Globus pallidus (tissue), 1 donor: ENCODE measurements at places on chromosomes 1 and 21.

DNA sequence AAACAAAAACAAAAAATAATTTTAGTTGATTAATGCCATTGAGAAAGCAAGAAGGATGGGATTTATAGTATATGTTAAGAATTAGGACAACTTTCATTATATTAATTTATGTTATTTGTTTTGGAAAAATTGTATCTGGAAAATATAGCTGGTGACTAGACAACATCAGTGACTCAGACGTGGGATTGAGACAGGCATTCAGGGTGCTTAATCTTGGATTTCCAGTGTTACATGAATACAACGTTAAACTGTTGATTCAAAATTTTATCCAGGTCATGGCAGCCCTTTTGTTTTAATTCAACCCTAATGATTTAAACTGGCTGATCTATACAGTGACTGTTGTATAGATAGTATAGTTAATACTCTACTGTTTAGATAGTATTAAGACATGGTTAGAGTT is 827.1 kb upstream of the B3GALT2 start:
- DNase-seq: no peak

DNA sequence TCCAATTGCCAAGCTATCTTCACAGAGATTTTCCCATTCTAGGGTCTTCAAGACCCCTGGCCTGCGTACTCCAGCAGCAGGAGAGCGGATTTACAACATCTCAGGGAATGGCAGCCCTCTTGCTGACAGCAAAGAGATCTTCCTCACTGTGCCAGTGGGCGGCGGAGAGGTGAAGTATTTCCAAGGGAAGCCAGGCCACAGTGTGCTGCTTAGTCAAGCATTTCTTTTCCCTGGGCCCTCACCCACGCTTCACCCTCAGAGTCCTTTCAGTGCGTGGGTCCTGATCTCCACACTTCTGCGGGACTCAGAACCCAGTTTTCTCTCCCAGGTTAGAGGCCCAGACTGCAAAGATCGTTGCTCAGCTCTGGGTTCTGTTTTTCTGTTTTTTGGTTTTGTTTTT is 13.1 kb downstream of the CDCA8 start:
- no peak for DNase-seq

DNA sequence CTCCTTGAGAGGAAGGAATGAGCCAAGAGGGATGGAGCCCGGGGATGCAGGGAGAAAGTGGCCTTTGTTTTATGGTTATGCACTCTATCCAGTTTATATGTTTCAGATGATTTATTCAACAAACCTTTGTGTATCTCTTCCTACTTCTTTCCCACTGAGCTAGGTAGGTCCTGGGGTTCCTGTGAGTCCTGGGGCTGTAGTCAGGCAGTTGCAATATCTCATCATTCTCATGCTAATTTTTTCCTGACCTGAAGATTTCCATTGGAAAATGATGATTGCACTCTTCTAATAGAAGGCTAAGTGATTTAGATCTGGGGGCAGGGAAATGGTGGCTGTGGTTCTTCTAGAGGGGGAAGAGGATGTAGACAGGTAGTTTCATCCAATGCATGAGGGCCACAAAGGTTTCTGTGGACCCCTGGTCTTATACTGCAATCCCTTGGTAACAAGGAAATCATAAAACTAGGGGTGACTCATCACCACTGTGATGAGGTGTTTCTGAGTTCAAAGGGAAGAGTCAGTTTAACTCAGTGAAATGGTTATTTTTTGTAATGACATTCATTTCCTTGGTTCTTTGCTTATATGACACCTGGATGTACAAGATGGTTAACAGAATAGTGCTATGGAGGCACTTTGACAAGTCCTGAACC is 20.2 kb downstream of the B3GALT5 start:
- DNase-seq: no peak

DNA sequence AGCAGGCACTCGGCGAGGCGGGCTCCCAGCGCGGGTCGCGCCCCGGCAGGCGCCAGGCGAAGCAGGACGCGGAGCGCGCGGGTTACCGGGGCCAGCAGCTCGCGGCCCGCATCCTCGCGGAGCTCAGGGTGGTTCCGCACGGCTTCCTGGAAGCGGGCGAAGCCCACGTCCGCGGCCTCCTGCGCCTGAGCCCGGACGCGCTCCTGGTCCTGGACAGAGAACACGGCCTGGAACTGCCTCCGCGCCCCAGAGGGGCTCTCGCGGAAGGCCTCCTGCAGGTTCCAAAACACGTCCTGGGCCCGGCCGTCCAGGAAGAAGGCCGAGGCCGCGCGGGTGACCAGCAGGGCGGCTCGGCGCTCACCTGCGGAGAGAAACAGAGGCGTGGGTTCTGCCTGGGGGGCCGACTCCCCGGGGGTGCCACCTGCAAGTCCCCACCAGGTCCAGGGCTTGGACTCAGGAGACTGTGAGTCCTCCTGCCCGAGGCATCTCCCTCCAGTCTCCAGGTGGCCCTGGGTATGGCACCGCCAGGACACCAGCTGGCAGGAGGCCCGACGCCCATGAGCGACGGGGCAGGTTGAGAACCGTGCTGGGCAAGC is 11.4 kb downstream of the TTC34 start:
- no peak for DNase-seq

- DNase-seq: no peak
Measured at GRCh38 chr1:156788136-156788535, 20.8 kb downstream of the PRCC start.

DNA sequence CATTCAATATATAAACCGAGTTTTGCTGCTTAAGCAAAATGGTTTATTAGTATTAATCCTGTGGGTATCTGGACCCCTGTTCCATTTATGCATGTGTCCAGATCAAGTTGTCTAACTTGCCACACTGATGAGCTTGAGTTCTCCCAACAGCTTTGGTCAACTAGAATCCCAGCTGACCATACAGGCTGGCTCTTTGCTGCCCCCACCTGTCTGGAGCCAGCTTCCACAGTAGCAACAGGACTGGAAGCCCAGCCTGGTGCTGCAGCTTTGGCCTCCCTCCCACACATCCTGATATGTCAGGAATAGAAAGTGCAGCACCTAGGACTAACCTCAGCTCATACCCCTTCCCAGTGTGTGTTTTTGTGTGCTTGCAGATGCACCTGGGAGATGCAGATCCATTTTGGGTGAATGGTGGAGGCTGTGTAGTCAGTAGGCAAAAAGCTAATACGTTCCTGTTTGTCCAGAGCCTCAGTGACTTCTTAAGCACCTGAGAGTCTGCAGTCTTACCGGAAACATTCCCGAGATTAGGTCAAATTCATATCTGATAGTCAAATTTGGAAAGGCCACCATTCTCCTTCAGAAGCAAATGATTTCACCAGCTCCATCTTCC is 40.9 kb upstream of the BEND5 start:
- peak; percentile 60 for DNase-seq

DNA sequence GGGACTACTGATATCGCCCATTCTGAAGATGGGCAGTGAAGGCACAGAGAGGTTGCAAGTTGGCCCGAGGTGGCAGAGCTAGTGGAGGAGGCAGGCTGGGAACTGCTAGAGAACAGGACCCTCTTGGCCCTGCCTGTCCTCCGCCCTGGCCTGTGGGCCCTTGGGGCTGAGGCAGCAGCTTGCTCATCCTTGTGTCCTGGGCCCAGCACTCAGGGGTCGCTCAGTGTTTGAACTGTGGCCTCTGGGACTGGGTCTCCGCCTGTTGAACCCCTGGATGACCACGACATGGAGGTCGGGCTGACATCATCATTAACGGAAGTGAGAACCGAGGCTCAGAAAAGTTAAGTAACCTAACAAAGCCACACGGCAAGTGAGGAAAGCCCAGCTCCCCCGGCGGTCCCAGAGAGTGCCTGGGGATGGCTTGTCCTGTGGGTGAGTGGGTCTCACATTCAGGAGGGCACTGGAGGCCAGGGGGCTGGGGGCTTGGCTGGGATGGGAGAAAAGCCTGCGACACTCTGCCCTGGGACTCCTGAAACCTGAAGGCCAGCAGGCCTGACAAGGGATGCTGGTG is 23.0 kb upstream of the DDOST start:
- no peak for DNase-seq

DNA sequence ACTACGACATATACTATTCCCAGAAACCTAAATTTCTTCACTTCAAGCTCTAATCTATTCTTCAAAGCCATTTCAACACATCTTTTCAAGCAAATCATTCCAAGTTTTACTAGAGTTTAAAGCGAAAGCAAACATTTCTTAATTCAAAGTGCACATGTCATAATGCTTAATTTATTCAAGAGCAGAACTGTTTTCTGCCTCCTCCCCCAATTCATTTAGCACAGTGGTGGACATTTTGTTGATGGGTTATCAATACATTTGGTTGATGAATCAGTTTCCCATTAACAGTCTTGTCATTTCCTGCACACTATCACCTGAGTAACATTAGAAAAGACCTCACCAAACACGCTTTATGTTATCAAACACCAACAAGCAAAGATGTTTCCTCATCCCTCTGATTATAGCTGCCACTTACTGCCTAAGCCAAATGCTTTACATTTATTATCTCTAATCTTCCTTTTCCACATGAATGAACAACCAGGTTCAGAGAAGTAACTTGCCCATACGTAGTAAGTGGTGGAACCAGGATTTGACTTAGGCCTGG is 2.0 kb downstream of the SRSF4 start:
- DNase-seq: no peak

GRCh38 chr1:48677306-48678287 is 99.1 kb downstream of the BEND5 start:
- DNase-seq: peak; percentile 70

GRCh38 chr1:189958756-189959155 is 518.9 kb downstream of the BRINP3 start:
- no peak for DNase-seq

DNA sequence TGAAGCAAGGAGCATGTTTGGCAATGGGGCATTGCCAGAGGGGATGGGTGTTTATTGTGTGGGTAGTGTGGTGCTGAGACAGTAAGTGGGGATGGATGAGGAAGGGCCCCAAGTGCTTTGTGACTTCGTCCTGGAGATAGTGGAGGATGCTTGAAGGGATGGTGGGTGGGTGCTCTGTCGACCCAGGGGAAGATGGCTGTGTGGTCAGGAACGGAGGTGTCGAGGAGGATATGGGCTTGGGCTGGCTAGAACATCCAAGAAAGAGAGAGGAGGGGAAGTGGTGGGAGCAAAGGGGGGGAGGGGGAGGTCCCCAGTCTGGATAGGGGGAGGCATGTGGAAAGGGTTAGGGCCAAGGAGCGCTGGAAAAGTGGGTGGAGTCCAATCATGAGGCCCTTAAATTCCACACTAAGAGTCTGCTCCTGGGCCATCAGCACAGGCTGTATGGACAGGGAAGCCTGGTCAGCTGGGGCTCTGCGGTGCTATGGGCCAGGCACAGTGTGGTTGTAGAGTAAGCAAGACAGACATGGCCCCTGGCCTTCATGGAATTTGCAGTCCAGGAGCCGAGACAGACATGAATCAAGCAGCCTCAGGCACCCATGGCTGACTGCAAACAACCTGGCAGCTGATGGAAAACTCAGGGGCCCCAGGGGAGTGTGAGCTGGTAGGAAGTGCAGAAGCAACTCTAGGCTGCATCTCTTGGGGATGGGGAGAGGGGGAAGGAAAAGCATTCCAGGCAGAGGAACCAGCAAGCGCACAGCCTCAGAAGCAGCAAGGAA is 36.3 kb downstream of the EDN2 start:
- DNase-seq: no peak
